GM04504 (cell line): ENCODE measurements at places on chromosomes 12 and 14.

DNA sequence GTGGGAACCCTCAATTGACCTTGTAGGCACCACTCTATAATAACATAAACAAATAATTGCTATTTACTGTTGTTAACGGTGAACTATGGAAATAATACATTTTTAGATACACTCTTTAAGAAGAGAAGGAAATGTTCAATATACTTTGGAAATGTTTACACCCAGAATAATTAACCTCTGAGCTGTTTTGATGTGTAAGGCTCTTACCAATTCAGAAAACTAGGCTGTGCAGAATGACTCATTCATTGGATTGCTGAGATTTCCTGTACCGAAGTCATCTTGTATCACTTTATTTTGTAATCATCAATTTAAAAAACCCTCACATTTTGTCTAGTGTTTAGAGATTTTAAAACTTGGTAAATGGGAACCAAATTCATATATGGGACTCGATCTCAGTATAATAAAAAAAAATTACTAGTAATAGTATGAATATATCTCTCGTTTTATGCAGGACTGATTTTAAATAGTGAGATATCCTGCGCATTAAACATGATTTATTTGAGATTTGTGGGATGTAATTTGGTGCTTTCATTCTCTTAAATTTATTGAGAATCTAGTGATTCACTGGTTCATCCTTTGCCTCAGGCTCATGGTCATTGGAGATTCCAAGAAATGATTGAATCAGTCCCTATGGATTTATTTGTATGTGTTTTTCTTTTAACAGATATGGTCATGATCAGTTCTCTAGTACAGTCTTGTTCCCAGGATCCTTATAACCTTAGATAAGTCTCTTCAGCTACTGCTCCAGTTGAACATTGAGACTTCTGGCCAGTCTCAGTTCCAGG lies 3.9 kb downstream of the SAMD4A start:
- DNase-seq, result no peak

- DNase-seq, result no peak
These were observed 1024.1 kb downstream of the TMTC2 start for GRCh38 chr12:83710851-83711250.

DNA sequence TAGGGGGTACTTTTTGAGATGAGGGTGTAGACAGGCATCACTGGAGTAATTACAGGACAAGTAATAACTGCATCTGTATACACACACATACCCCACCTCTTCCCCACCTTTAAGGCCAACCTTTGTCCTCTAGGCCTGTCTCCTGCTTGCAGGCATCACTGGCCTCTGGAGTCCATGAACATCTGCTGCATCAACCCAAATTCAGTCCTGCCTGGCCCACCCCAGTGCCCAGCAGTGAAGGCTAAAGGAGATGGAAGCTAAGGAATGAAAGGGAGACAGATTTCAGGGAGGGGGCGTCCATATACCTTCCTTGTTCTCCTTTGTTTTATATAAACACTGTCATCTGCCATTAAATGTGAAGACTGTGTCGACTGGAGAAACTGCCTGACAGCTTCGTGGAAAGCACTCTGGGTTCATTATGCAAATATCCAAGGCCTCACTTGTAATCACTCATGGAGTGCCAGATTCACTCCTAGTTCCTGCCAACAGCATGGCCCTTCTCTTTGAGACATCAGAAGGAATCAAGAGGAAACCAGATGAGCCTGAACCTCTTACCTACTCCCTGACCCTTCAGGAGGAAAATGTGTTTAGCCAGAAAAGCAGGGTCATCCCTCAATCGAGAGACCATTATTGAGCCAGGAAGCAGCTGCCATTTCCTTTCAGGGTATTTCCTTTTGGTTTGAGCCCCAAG lies 64.4 kb downstream of the SERPINA3 start:
- DNase-seq, result no peak

DNA sequence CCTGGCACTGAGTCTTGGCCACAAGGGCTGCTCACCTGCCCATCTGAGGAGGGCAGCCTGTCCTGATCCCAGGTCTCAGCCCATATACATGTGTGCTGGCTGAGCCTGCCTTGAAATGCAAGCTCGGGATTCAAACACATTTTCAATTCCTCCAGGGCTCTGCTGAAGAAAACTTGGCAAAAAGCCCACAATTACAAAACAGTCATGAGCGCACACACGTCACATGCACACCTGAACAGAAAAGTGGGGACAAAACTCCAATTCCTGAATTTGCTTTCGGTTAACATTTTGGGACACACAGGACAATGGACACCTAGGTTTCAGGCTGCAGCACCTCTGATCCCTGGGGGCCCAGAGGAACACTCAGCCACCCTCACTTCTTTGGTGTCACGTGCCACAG lies 113.9 kb downstream of the RBM19 start:
- no peak for DNase-seq

- no peak for DNase-seq
These were observed 5.9 kb downstream of the PXN start for GRCh38 chr12:120259418-120260202.

DNA sequence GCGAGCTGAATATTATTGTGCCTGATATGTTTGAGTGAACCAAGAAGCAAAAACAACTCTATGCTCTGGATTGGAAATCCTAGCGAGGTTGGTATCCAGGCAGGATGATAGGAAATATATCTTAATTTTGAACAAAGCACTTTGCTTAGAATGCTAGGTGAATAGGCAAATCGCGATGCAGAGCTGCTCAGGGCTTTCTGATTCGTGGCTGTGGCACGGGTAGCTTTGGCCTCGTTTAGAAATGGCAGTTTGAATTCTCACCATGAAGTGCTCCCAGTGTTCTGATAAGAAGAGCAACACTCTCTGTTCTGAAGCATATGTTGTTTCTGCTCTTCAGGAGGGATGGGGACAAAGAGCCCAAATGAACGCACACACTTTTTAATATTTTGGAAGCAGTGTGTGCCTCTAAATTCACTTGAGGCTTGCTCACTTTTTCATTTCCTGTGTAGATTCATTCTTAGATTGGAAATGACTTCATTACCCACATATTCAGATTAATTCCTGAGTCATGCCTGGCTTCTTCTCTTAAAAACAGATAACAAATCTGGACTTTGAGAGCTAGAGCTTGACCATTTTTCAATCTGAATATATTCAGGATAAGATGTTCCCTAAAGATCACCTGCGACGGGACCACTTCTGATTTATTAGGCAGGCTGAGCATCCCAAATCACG lies 200.9 kb downstream of the RPAP3 start:
- DNase-seq, result no peak

DNA sequence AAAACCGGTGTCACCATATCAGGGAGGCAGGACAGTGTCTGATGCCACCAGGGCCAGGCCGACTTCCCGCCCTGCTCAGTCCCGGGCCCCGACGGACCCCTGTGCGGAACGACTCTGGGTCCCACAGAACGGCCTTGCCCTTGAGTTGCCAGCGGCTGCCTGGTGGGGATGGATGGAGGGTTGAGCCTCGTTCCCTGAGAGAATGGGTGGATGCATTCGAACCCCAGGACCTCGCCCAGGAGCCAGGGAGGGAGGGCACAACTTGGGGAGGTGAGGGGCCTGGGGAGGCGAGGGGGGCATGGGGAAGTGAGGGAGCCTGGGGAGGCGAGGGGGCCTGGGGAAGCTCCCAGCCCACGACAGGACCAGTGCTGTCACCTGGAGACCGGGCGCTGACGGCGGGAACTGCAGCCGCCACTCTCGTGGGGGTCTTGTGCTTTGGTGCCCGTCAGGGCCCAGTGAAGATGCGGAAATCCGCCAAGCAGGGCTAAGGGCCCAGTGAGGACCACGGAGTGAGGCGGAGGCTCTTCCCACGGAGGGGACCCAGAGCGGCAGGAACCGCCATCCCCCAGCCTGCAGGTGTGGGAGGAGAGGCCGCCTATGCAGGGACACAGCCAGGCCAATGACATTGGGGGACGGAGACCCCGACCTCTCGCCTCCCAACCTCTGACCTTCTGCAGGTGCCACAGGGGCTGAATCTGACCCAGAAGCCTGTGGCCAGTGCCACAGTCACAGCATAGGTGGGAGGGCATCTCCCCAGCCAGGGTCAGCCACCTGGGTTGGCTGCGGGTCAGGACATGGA lies 74.4 kb upstream of the GALNT9 start:
- no peak for DNase-seq

- no peak for DNase-seq
These were observed 9.4 kb downstream of the ZBTB39 start for GRCh38 chr12:56996793-56997545.

- no peak for DNase-seq
These were observed 75.9 kb upstream of the FBRSL1 start for GRCh38 chr12:132413931-132414588.

GRCh38 chr14:54815515-54815914 lies 87.1 kb downstream of the GCH1 start:
- no peak for DNase-seq

DNA sequence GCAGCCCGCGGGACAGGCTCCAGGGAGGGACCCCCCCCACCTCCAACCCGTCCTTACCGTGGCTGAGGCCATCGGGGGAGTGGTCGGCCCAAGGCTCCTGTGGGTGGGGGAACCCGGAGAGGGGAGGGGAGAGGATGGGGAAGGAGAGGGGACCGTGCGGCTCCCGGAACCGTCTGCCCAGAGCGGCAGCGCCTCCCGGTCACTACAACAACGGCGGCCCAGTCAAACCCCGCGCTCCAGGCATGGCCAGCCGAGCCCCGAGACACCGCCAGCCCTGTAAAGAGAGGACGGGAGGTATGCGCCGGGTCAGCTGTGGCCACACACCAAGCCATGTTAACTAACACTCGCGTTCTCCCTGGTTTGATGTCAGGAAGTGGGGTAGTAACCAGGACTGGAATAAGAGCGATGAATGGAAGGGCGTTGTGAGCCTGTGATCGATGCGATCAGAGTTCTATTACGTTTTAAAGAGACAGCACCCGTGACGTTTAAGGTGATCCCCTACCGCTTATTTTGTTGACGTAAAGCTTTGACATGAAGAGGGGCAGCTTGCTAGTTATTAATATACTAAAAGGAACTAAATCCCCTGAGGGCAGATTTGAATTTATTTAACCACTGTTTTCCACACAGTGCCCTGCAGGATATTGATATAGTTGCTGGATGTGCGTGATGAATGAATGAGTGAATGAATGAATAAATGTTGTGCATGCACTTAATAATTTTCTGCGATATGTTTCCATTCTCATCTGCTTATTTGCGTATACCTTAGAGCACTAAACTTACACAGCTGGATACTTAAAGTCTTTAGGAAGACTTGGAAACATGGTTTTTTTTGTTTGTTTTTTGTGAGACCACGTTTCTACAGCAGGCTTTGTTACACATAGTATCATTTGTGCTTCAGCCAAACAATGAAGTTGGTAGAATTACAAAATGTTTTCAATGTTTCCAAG lies at the start of gene POC1B:
Gene POC1B (minus strand): TSS at position 224 of the 947 bp plus-strand sequence. CDS start 152 bp downstream, at position 72.
- DNase-seq, result no peak
